ENCODE measurements at places on chromosomes 11 and 22.

GRCh38 chr11:64888729-64889511, 10.5 kb upstream of the EHD1 start:
- no peak for DNase-seq

GRCh38 chr11:70953720-70954119, 298.7 kb downstream of the SHANK2 start:
- no peak for DNase-seq

GRCh38 chr22:47115518-47115890, 353.1 kb downstream of the TBC1D22A start:
- no peak for DNase-seq

DNA sequence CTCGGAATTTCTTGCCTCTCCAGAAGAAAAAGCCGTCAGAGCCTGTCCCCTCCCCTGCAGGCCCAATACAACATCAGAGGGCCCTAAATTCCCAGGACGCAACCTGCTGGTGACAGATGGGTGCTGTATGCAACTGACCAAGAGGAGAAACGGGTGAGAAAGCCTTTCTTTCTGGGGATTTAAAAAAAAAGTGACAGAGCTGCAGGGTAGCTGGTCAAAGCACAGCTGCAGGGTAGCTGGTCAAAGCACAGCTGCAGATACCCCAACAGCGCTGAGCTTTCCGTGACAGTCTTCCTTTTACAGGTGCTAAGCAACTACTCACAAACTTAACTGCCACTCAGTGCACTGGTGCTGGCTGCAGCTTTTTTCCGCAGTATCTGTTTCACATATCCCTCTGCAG, 17.8 kb downstream of the AP1B1 start:
- no peak for DNase-seq

- DNase-seq, result peak; percentile 96
Measured at GRCh38 chr11:694563-695287, at the start of gene DEAF1. TSS of gene DEAF1 (minus strand) at chr11:695222. CDS start at chr11:695047, 175 bp downstream.

DNA sequence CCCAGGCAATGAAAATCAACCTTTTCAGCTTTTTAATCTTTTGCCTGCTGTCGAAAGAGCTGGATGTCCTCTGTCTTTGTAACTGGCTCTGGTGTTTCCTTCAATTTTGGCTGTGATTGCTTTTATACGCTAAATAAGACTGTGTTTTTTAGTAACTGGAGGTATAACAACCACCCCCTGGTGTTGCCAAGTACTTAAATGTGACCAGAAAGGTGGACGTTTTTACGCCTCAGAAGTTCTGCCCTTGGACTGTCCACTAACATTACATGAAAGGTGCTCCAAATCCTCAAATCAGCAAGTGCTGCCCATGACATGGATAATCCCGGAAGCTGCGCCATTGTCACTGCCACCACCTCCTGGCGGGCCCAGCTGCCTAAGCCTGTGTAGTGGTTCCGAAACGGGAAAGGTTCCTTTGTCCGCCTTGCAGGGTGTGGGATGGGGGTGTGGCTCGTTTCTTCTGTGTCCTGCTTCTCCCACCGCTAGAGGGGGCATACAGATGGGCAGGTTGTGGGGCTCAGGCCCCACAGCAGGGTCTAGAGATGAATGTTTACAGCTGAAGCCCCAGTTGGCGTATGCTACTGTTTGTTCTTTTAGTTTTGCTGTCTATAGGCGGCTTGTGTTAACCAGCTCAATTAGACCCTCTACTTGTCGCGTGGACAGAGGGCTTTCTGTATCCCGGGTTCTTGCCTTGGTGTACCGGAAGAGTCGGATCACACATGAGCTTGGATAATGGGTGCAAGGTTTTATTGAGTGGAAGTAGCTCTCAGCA, 82.2 kb upstream of the SEPTIN5 start:
- DNase-seq, result no peak

- DNase-seq, result no peak
Measured at GRCh38 chr11:115718106-115718505, 213.9 kb upstream of the CADM1 start.

DNA sequence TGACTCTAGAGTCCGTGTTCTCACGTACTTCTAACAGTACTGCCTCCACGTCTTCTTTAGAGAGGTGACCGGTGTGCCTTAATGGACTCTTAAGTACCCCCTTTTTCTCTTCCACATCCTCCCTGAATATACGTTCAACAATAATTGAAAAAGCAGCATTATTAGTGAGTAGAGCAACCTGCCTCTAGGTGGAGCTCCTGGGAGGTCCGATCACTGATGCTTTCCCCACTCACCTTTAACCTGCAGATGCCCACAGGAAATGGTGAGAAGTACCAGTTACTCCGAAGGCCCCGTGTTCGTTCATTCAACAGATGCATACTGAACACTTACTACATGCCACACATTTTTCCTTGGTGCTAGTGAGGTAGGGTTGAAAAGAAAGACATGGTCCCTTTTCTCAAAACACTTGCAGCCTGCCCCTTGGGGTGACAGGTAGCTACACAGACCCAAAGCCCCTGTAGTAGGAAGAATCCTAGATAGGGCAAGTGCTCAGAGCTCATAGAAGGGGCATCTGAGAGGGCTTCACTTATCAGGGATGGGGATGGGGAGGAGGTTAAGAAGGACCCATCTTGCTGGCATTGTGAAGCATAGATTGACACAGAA, 72.7 kb downstream of the FEZ1 start:
- DNase-seq, result no peak

- no peak for DNase-seq
Measured at GRCh38 chr11:95922099-95922498, 1.8 kb downstream of the MTMR2 start.

- no peak for DNase-seq
Measured at GRCh38 chr11:24043842-24044241, 453.0 kb upstream of the LUZP2 start.

DNA sequence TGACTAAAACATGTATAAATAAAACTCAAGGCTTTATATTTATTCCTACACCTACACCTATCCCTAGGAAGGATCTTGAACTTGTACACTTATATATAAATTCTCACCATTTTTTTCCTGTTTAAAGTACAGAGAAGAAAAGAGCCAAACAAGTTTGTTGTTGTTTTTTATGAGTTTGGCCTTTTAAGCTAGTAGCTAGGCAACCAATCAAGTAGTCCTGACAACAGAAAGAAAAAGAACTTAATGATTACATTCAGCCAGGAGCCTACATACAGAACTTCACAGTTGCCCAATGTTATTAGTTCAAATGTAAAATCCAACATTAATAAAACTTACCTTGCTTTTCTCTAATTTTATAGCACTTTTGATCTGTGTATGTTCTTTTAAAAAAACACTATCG, 316.2 kb downstream of the SOX6 start:
- DNase-seq, result no peak
